ENCODE measurements at places on chromosomes 12 and 14.

DNA sequence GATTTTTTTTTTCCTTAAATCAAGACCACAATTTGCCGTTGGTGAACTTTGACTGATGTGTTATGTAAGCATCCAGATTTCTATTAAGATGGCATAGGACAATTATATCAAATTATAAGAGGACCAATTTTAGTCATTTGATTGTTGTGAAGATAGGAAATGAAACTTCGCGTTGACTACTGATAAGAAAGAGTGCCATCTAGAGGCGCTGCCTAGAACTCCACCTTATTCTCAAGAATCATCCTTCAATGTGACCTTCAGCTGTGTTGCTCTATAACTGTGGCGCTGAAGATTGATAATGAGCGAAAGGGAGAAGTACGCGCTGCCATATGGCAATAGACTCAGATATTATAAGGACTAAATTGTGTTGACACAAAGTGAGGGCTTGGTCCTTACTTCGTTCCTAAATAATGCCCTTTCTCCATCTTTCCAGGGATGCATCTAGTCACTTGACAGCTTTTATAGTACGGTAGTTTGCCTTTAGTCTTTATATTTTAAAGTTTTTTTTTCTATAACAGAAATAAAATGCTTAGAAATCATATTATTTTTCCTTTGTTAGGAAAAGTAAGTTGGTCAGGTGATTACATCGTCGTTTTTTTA, 350.8 kb upstream of the STXBP6 start:
- peak; percentile 92 for DNase-seq

DNA sequence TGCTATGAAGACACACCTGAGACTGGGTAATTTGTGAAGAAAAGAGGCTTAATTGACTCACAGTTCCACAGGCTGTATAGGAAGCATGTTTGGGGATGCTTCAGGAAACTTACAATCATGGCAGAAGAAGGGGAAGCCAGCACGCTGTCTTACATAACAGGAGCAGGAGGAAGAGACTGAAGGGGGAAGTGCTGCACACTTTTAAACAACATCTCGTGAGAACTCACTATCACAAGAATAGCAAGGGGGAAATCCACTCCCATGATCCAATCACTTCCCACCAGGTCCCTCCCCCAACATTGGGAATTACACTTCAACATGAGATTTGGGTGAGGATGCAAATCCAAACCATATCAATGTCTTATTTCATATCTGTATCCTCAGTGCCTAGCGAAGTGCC, 307.2 kb downstream of the ATP23 start:
- DNase-seq, result no peak

DNA sequence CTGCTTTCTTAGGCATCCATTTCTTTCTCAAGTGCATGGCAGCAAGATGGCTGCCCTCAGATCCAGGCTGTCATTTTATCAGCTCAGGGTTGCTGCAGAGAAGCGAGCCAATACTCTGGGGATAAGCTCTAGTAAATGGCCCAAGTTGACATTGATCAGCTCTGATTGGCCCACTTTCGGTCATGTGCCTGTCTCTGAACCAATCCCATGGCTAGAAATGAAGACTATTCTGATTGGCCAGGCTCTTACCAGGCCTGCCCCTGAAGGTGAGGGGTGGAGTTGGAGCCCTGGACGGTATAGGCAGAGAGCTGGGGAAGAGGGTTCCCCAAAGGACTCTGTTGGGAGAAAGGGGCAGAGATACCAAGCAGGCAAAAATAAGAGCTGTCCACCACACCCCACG, 41.4 kb downstream of the MYO1H start:
- DNase-seq, result peak; percentile 66

- DNase-seq, result no peak
These were observed 308.0 kb upstream of the FKBP4 start for GRCh38 chr12:2486796-2487195.

DNA sequence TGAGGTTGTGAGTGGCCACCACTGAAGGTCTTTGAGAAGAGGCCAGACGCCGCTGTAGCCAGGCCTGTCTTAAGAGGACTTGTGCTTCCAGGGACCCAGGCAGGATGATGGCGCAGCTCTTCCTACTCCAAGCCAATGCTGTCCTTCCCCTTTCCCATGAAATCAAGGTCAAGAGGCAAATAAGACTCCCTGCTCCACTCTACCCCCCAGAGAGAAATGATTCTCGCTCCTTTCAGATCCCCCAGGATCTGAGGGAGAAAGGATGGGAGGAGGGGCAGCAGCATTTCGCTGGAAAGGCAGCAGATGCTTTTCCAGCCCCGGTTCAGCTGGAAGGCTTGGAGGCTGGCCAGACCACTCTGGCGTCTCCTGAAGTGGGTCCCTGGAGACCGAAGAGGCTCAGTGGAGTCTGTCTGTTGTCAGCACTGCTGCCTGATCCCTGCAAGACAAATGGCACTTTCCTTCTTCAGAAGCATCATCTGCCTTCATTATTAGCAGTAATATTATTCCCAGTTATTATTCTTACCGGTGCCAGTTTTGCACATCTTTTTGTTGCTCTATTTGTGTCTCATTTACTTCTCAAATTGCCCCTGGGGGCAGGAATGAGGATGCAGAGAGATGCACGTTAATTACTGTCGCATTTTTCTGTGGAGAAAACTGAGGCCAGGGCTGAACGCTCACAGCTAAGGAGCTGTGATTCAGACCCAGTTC, 51.4 kb downstream of the C14orf132 start:
- peak; percentile 99 for DNase-seq

DNA sequence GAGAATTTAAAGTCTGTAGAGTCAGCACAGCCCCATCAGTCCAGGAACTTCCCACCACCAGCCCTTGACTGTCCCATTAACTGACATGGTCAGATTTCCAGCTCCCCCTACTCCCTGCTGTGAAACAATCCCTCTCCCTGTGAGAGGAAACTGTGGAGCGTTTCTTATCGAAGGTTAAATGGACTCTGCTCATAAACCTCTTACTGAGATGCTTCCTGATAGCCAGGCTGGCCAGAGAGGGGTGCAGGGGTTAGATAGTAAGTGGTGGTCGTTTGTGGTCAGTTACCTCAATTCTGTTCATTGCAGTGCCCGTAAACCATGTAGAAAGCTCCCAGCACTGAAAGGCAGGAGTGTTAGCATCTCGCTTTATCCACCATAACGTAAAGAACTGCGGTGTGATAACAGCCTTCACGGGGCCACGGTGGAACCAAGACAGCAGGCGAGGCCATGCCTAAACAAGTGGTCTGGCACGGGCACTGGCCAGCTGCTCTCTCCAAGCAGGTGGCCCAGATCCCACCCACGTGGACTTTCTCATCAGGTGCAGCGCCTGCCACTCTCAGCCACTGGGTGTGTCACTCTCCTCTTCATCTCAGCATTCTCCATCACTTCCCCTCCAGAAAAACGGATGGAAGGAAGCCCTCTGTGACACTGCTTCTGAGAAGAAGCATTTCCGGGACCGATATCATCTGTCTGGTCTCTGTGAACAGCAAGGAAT, 102.2 kb downstream of the FBXL14 start:
- no peak for DNase-seq

GRCh38 chr12:12305568-12306300, 38.9 kb upstream of the LRP6 start:
- no peak for DNase-seq

DNA sequence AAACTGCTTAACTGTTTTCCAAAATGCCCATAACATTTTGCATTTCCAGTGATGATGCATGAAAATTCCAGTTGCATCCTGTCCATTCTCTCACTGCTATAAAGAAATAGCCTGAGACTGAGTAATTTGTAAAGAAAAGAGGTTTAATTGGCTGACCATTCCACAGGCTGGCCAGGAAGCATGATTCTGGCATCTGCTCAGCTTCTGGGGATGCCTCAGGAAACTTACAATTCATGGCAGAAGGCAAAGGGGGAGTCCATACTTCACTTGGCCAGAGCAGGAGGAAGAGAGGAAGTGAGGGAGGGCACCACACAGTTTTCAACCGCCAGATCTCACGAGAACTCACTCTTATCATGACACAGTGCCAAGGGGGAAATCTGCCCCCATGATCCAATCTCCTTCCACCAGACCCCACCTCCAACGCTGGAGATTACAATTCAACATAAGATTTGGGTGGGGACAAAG, 18.2 kb upstream of the CLEC2D start:
- DNase-seq, result no peak

Measured in NCI-H524 treated with DMSO at 0.1 percent for 48 hours (cell line).